Left forelimb (tissue), 1 donor: ENCODE measurements at places on chromosomes 13 and 19.

GRCh38 chr13:97492684-97493371, 58.9 kb downstream of the RAP2A start:
- DNase-seq: no peak

GRCh38 chr19:4991538-4991937, 22.6 kb downstream of the KDM4B start:
- DNase-seq: no peak

DNA sequence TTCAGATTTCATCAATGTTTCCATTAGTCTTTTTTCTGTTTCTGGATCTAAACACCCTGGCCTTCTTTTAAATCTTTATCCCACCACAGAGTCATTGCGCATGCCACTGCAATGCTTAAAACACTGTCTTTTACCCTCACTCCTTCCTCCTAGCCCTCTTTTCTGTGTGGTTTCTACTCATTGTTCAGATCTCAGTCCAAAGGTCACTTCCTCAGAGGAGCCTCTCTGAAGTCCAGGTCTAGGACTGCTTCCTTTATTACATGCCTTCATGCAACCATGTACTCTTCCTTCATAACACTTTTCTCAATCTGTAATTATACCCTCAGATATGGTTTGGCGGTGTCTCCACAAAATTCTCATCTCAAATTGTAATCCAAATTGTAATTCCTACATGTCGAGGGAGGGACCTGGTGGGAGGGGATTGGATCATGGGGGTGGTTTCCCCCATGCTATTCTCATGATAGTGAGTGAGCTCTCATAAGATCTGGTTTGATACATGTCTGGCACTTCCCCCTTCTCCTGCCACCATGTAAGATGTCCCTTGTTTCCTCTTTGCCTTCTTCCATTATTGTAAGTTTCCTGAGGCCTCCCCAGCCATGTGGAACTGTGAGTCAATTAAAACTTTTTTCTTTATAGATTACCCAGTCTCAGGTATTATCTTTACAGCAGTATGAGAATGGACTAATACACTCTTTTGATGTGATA, 808.9 kb downstream of the DIAPH3 start:
- DNase-seq: no peak

GRCh38 chr19:49858088-49858985, 7.4 kb downstream of the PTOV1 start:
- no peak for DNase-seq

DNA sequence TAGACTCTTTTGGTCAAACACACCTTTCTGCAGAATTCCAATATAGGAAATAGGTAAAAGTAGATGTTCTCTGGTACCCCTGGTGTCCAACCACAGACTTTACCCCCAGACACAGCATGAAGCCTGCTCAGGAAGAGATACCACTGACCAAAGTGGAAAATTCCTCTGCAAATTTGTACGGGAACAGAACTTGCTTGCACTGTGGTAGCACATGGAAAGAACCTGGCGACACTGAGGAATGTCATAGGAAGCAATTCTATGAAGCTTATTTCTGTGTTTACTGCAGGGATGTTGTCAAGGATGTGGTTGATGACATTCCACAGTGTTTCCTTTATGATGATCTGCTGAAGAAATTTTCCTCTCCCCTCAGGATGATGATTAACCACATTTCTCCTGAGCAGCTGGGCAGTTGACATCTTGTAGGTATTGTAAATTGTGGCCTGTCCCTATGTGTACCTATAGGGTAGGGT, 48.9 kb upstream of the TNFSF11 start:
- DNase-seq: no peak

GRCh38 chr13:25286308-25286968, 850 bp downstream of the MTMR6 start:
- no peak for DNase-seq

GRCh38 chr19:43625918-43626579, 6.6 kb upstream of the ZNF428 start:
- DNase-seq: no peak
